ENCODE measurements at places on chromosomes 7 and 10.

DNA sequence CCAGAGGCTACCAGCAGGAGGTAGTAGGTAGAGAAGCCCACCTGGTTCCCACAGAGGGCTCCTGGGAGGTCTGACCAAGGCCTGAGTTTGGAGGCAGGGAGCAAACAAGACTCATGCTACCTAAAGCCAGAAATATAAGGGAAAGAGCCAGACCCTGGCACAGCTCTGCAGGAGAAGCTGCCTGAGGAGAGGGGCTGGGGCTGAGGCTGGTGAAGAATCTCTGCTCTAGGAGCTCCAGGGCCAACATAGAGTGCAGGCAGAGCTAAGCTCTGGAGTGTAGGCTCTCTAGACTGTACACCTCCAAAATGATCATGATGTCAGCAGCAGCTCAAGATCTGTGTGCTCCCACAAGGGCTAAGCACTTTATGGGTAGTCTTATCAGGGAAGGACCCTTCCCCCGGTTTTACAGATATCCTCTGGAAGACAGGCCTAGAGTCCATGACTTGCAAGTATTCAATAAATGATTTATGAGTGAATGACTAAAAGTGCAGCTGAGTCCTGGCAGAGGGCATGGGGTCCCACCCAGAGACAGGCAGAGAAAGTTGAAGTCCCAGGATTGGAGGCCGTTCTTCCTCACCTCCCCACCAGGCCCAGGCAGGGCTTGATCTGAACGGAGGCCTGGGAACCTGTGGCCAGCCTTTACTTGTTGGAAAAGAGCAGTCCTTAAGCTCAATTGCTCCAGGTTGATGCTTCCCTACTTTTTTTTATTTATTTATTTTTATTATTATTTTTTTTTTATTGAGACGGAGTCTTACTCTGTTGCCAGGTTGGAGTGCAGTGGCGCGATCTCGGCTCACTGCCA lies 71.5 kb upstream of the LRRC4 start:
- peak overlapping the region; percentile 18 for H3K27ac ChIP-seq
- H3K27me3 ChIP-seq, result peaks cover 8% of the 10 kb centered on the region
- no peak for DNase-seq
- H3K4me1 ChIP-seq, result peaks cover 27% of the 10 kb centered on the region
- peaks cover 3% of the 10 kb centered on the region for H3K36me3 ChIP-seq

GRCh38 chr7:82433507-82433906 lies 10.1 kb downstream of the CACNA2D1 start:
- H3K4me1 ChIP-seq, result no peaks in the 10 kb centered on the region
- no peak overlapping the region for H3K27ac ChIP-seq
- H3K36me3 ChIP-seq, result no peaks in the 10 kb centered on the region
- no peaks in the 10 kb centered on the region for H3K27me3 ChIP-seq

GRCh38 chr7:107291434-107291833 lies 122.6 kb downstream of the HBP1 start:
- no peak overlapping the region for H3K27ac ChIP-seq
- no peak for DNase-seq
- no peak overlapping the region for H3K4me3 ChIP-seq
- H3K4me1 ChIP-seq, result no peaks in the 10 kb centered on the region

- no peak overlapping the region for H3K4me3 ChIP-seq
- no peak overlapping the region for H3K27ac ChIP-seq
- no peak for DNase-seq
- H3K27me3 ChIP-seq, result no peaks in the 10 kb centered on the region
- H3K36me3 ChIP-seq, result no peaks in the 10 kb centered on the region
- peaks cover 3% of the 10 kb centered on the region for H3K4me1 ChIP-seq
These were observed 66.7 kb upstream of the PDZD8 start for GRCh38 chr10:117441812-117442443.

DNA sequence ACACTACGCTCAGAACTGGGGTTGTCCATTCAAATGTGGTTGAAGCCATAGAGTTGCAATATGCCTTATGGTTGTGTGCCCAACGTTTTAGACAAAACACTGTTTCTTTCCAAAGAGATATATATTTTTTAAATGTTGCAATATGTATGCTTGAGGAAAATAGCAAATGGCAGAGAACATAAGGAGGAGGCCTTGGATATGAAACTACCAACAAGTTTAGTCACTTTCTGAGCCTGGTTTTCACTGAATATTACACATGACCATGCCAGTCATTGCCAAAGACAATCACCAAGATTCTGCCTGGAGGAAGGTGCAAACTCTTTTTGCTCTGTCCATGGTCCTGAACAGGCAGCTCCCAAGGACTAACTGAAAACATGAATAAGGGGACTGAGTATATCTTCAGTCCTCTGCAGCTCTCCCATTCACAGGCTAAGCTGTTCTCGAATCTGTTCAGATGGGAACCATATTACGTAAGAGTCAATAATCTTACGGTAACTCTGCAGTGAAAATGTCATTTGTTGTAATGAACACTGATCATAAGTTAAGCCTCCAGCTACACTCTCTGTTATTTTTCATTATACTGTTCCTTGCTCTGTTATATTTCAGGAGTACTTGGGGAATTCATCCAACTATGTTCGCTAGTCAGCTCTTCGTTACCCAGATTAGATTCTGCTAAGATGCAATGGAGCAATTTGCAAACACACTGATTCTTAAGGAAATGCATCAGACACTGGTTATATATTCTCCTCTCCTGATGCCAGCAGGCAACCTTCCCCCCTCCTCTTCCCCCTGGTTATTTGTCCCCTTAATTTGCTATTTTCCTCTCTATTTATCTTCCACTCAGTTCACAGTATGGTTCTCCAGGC lies 90.7 kb upstream of the C1QL3 start:
- H3K36me3 ChIP-seq, result peaks cover 5% of the 10 kb centered on the region
- DNase-seq, result peak; percentile 20
- no peaks in the 10 kb centered on the region for H3K4me1 ChIP-seq
- no peaks in the 10 kb centered on the region for H3K27me3 ChIP-seq
- no peak overlapping the region for H3K4me3 ChIP-seq

Measured in activated CD4-positive, alpha-beta memory T cell treated with anti-CD3 and anti-CD28 coated beads, Interleukin-2, amount 10 ng/mL, durations not matched to agents 7 days and 5 days (primary cell).